Glutamatergic neuron (in vitro differentiated cells): ENCODE measurements at places on chromosomes 1 and 21. TPM values are rescaled to one million over a fixed set of nuclear protein-coding genes. Genes with fewer than 3 reads are reported as not detected.

GRCh38 chr1:56084246-56084645 is 495.1 kb downstream of the PLPP3 start:
- DNase-seq, result no peak

GRCh38 chr1:212596798-212597197 is 11.8 kb upstream of the ATF3 start:
- no peak for DNase-seq

- no peak for DNase-seq
These were observed 105.8 kb upstream of the RALGPS2 start for GRCh38 chr1:178619042-178619927.

- DNase-seq, result no peak
These were observed 1.5 kb downstream of the ENAH start for GRCh38 chr1:225651376-225651871.

Gene LCE2B
- not detected for total RNA-seq

Gene LELP1
- total RNA-seq, result not detected

DNA sequence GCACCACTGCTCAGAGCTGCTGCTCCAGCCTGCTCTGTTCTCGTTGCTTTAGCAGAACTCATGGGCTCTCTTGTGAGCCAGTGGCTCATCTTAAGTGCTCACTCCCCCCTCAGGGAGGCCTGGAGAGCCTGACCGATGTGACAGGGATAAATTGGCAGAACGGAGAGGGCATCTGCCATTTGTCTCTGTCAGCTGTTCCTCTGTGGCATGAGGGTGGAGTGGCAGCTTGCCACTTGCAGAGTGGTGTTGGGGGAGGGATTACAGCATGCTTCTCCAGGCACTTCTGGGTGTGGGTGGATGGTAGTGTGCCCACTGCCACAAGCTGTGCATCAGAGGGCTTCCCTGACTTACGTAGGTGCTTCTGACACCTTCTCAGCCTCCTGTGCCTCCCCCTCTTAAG is 229.5 kb downstream of the PAPPA2 start:
- DNase-seq, result no peak

DNA sequence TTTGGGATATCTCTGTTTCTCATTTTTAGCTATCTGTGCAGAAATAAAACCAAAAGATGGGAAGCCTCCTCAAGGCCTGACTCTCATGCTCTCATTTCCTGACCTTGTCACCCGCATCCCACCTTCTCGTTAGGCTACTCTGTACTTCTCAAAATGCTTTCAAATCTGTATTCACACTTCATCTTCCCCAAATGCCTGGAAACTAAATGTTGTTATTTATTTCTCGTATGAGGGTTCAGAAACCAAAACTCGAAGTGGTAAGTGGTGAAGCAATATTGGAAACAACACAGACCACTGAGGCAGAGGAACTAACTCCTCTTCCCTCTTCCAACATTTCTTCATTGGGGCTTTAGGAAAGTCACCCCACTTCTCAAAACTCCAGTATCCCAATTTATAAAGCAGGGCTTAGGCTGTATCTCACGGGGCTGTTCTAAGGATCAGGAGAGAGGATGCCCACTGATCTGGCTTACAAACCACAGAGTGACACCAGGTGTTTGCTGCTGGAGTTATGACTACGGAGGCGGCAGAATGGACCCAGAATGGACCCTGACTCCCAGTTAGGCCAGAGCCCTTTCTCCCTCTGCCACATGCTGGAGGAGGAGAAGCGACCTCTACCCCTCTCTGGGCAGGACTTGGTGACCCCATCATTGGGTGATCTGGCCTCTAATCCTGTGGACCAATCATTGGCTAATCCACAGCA is 3.5 kb downstream of the SLAMF7 start:
- no peak for DNase-seq

GRCh38 chr1:65170511-65171142 is 22.6 kb downstream of the AK4 start:
- DNase-seq, result no peak

- DNase-seq, result peak; percentile 46
These were observed 56.2 kb downstream of the ST3GAL3 start for GRCh38 chr1:43763497-43763973.

GRCh38 chr21:32329331-32329730 is 30.7 kb downstream of the MRAP start:
- DNase-seq, result no peak

GRCh38 chr1:175155473-175155856 is 37.1 kb downstream of the KIAA0040 start:
- DNase-seq, result no peak

Gene TRIM17
- total RNA-seq, result not detected

DNA sequence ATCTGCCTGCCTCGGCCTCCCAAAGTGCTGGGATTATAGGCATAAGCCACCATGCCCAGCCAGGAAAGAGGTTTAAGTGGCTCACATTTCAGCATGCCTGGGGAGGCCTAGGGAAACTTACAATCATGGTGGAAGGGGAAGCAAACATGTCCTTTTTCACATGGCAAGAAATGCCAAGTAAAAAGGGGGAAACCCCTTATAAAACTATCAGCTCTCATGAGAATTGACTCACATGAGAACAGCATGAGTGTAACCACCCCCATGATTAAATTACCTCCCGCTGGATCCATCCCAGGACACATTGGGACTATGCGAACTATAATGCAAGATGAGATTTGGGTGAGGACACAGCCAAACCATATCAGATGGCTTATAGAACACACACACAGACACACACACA is 8.8 kb upstream of the KLHL12 start:
- DNase-seq, result no peak

Gene MGST3
- 128 TPM for total RNA-seq

Gene DCAF8
- 146 TPM for total RNA-seq

DNA sequence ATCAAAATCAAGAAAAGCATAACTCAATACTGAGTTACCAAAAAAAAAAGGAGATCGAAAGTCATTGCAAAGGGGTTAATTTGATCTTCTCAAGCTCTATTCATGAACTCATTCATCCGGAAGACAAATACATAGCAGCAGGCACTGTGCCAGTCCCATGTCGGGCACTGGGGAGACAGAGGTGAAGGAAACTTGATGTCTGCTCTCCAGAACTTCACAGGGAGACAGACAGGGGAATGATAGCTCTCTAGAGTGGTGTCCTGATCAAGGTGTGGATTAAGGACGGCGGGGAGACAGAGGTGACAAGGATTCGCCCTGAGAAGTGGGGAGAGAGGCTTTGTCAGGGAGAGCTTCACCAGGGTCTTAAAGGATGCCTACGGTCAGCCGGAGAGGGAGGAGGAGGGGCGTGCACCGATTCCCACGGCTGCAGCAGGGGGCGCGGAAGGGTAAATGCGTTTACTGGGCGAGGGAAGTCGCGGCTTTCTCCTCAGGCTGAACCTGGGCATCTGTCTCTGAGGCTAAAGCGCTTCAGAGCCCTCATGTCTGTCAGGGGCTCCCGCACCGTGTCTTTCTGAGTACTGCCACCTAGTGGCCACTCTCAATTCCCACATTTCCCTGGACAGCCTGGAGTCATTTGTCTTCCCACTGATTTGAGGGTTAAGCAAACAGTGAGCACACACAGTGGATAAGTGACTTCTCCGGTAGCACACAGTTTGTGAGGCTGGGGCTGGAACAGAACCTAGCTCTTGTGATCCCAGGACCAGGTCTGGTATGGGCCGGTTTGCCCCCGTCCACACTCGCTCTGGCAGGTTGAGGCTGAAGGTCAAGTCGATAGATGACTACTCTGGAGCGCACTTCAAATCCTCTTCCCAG is 152.8 kb downstream of the TENT5C start:
- peak; percentile 78 for DNase-seq

Gene ACOT11
- 0.32 TPM for total RNA-seq
